Vagina (tissue), 2 donors: ENCODE measurements at places on chromosomes 11 and 22. TPM values are rescaled to one million over a fixed set of nuclear protein-coding genes. Genes with fewer than 3 reads are reported as not detected.

TMEM151A gene
- 1.7 TPM for total RNA-seq

CHRDL2 gene
- 3.7 TPM for total RNA-seq

MIAT gene
- total RNA-seq = 2.7 TPM

KRTAP5-1 gene
- total RNA-seq = not detected

MAPK11 gene
- total RNA-seq = 7.4 TPM

CTSC gene
- total RNA-seq = 84.7 TPM

AIFM3 gene
- total RNA-seq = not detected

ACTN3 gene
- not detected for total RNA-seq

KBTBD3 gene
- 3.2 TPM for total RNA-seq

ADORA2A gene
- total RNA-seq = 5.2 TPM

TSPO gene
- 524 TPM for total RNA-seq

MUC5AC gene
- not detected for total RNA-seq

OR8D1 gene
- total RNA-seq = not detected

PLAAT2 gene
- not detected for total RNA-seq

MEI1 gene
- 6.4 TPM for total RNA-seq

BTBD18 gene
- total RNA-seq = not detected

TRPT1 gene
- total RNA-seq = 27.7 TPM
